ENCODE measurements at places on chromosomes 7 and 10.

DNA sequence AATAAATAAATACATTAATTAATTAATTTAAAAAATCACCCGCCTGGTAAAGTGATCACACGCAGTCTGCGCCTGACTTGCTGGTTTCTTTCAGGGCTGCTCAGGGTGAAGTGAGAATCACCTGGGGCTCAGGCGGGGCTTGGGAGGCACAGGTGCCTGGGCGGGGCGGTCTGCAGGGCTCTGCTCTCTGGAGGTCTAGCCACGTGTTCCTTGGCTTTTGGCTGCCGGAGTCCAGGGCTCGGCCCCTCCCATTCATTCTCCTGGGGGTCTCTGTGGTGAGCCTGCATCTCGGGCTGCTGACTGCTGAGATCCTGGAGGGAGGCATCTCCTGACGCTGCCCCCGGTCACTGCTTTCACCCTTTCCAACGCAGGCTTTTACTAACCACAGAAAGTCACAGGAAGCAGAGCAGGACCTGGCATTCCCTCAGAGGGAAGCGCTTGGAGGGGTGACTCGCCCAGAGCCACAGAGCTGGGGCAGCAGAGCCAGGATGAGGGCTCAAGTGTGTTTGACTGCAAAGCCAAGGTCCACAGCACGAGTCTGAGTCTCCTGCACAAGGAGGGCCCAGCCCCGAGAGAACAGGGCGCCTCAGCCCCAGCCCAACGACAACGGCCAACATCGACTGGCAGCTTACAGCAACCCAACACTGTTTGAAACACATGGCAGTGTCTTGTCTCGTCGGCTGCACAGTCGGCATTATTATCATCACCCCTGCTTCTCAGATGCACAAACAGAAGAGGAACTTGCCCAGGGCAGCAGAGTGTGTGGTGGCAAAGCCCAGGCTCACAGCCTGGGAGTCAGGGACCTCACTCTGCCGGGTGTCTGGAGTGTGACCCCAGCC, 22.4 kb upstream of the MNX1 start:
- DNase-seq = no peak

GRCh38 chr10:100168313-100168643, 17.6 kb downstream of the ERLIN1 start:
- no peak for DNase-seq

DNA sequence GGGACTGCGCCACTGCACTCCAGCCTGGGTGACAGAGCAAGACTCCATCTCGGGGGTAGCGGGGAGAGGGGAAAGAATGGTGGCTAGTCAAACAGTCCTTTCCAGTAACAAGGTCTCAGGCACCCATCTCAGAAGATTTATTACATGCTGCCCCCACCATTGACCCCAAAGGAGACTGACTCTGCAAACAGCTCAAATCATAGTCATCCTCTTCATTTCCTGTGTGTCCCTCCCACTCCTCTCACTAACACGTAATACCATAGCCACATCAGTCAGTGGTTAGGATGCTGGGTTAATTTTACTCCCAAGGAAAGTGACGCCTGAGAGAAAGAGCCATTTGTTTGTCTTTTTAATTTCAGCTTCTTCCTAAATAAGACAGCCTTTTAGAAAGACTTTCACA, 56.6 kb upstream of the BET1 start:
- no peak for DNase-seq

DNA sequence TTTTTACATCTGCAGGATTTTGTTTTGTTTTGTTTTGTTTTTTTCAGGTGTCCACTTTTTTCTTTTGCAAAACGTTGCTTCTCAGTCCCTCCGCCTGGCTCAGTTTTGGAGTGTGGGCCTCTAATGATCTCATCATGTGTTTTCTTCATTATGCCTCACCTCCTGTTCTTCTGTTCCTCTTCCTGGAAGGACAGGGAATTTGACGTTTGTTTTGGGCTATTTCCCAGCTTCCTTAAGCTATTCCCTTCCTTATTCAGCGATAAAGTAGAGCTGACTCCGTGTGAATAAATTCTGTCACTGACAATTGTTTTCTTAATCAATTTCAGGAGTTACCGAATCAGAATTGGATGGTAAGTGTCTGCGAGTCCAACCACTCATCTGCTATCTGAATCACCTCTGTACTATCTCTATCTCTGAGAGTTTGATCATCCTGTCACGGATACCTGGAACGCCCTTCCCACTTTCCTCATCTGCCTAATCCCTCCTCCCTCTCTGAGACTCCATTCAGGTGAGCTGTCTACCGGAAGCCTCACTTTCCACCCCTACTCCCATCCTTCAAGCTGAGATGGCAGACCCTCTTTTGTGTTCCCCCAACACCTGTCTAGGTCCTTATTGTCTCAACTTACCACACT, 218.4 kb downstream of the GATA3 start:
- DNase-seq = no peak

DNA sequence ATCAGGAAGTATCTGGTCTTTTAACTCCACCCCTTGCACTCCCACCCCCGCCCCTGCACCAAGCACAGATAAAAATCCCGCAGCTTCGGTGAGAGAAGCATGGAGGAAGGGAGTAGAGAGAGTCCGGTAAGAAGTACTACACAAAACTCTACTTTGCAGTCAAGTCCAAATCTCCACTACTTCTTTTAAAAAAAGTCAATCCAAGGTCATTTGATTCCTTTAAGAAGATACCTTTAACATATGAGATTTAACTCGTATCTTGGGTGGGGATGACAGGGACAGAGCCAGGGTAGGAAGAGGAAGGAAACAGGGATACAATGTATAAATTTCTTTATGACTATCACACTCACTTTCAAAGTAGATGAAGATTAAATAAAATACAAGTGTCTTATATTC, 132.1 kb downstream of the NRBF2 start:
- DNase-seq = no peak

- no peak for DNase-seq
Observed at GRCh38 chr7:52450816-52451215, 584.6 kb upstream of the POM121L12 start.

- no peak for DNase-seq
Observed at GRCh38 chr7:156198277-156198676, 386.0 kb upstream of the SHH start.

- DNase-seq = no peak
Observed at GRCh38 chr10:562142-562541, 127.3 kb downstream of the DIP2C start.

- no peak for DNase-seq
Observed at GRCh38 chr10:57202356-57202755, 841.3 kb upstream of the ZWINT start.

- no peak for DNase-seq
Observed at GRCh38 chr7:54743580-54743979, 15.4 kb downstream of the SEC61G start.

DNA sequence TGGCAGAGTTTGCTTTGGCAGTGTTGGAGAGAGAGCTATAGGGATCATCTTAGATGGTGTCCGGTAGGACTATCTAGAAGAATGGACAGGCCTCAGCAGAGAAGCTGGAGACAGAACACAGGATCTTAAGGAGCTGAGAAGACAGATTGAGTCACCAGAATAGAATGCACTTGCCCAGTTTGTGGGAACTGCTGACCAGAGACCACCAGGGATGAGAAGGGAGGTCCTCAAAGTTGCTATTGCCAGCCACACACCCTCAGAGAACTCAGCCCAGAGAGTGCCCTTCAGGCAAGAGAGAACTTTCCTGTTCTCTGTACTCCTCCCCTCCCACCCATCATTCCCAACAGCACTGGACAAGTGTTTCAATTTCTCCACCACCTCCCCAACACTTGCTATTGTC, 25.3 kb upstream of the GALNT11 start:
- no peak for DNase-seq

DNA sequence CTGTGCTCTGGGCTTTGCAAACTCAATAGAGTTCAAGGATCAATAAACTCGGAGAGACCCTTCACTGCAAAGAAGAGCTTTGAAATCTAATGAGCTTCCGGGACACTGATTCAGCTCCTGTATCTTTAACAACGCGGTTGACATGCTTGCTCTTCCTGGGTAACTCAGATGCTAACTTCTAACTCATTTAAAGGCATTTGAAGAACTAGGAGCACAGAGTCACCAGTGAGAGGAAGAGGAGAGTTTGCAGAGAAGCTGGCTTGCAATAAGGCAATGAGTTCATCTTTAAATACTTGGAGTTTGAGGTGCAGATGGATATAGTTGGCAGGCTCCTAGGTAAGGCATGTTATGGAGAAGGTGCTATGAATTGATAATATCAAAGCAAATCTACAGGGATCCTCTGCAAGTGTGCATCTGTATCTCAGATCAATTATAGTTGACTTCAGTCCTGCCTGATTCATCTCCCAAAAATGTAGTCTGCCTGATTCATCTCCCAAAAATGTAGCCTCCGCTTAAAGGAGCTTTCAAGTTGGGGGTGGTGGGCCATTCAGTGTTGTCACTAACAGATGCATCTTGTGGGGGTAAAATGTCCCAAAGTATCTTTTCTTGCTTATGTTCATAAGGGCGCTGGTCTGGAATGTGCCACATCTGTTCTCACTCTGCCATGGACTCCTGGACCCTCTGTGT, 182.5 kb upstream of the PRSS58 start:
- DNase-seq = no peak

GRCh38 chr7:130286881-130287280, 6.1 kb upstream of the CPA4 start:
- no peak for DNase-seq

GRCh38 chr7:44216521-44217222, 15.9 kb downstream of the YKT6 start:
- DNase-seq = no peak
